NCI-H524 (cell line): ENCODE measurements at places on chromosomes 1 and 21.

DNA sequence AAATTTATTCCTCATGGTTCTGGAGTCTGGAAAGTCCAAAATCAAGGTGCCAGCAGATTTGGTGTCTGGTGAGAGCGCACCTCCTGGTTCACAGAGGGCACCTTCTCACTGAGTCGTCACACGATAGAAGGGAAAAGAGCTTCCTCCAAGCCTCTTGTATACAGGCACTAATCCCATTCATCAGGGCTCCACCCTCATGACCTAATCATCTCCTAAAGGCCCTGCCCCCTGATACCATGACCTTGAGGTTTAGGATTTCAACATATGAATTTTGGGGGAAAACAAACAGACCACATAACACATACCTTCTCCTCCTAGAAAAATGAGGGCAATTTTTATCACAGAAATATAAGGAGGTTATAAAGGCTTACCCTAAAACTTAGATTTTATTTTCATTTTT lies 88.0 kb upstream of the NFIA start:
- no peak for DNase-seq

DNA sequence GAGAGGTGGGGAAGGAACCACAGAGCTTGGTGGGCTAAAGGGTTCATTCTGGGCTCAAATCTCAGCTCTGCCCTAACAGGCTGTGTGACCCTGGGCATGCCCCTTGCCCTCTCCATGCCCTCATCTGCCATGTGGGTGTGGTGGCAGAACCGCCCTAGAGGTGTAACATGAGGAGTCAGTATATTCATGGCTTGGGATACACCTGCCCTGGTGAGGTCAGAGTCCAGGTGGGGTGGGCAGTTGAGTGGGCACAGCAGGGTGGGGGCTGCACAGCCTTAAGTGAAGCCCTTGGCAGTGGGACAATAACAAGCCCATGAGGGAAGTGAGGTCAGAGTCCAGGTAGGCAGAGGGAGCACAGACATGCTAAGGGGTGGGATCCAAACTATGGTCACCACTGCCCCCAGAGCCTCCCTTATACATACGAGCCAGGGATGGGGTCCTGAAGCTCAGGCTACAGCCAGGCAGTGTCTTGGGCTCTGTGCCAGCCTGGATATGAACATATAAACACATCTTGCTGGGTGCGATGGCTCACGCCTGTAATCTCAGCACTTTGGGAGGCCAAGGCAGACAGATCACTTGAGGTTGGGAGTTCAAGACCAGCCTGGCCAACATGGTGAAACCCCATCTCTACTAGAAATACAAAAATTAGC lies 59.0 kb upstream of the EFHD2 start:
- no peak for DNase-seq

GRCh38 chr21:14942801-14943490 lies 121.9 kb downstream of the NRIP1 start:
- DNase-seq: peak; percentile 30

DNA sequence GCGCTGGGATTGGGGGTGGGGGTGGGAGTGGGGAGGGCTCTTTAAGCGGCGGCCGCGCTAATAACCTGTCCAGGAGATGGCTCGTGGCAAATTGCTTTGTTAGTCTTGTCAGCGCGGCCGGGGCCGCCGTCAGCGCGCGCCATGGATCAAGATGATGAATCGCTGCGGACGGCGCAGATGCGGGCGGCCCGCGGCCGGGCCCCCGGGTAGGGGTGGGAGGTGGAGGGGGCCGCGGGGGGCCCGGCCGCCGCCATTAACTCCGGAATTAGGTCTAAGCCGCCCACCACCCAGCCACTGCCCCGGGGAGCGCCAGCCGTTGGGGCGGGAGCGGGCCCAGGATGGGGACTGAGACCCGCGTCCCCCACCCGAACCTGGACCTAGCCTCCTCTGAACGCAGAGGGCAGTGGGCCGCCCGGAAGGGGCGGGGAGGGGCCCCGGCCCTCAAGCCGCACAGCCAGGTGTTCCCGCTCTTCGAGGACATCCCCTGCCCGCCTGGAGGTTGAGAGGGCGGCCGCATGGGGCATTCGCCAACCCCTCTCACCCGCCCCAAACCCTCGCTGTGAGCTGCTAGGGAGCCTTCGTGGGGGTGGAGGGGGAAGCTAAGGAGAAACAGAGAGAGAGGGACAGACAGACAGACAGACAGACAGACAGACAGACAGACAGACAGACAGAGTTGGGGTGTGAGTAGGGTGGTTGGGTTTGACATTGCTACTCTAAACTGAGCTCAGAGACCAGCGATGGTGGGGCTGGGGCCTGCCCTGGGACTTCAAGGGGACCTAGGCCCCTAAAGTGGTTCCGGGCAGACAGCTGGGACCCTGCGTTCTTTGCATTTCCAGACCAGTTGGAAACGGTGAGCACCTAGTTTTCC lies 3.8 kb upstream of the DMBX1 start:
- DNase-seq: no peak

DNA sequence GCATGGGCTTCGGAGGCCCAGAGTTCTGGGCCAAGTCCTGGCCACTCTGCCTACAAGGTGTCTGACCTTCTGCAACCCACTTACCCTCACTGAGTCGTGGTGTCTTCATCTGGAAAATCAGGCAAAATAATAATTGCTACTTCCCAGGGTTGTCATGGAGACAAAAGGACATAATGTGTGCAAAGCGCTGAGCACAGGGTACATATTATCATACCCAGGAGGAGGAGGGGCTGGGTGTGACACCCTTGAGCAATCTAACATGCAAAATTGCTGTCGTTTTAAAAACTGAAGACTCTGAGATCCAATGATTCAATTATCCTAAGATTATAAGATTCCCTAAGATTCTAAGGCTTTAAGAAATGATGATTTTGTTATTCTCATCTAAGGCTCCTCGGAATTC lies 459.5 kb downstream of the PTPRU start:
- DNase-seq: no peak

DNA sequence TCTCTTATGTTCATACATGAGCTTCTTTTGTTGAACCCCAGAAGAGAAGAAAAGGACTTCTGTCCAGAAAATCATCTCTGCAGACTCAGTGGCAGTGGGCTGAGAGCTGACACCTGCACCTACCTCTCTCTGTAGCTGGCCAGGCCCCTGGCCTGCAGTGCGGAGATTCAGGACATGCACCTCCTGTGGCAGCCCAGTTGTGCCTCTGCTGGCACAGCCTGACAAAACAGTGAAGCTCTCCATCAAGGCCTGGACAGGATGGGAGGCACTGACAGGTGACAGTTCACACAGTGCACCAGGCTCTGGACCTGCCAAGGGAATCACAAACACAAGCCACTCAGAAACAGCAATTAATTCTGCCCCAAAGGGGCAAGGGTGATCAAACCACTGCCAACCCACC lies 88.8 kb downstream of the TGFBR3 start:
- no peak for DNase-seq

DNA sequence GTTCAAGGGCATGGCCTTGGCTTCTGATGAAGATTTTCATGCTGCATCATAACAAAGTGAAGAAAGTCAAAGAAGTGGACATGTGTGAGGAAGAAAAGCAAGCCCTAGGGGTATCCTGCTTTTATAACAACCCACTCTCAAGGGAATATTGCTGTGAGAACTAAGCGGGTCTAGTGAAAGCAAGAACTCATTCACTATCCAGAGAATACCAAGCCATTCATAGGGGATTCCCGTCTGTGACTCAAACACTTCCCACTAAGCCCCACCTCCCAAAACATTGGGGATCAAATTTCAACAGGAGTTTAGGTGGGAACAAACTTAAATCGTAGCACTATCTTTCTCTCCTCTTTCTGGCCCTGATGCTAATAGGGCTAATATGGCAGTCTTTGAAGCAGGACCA lies 98.5 kb upstream of the CTTNBP2NL start:
- no peak for DNase-seq

DNA sequence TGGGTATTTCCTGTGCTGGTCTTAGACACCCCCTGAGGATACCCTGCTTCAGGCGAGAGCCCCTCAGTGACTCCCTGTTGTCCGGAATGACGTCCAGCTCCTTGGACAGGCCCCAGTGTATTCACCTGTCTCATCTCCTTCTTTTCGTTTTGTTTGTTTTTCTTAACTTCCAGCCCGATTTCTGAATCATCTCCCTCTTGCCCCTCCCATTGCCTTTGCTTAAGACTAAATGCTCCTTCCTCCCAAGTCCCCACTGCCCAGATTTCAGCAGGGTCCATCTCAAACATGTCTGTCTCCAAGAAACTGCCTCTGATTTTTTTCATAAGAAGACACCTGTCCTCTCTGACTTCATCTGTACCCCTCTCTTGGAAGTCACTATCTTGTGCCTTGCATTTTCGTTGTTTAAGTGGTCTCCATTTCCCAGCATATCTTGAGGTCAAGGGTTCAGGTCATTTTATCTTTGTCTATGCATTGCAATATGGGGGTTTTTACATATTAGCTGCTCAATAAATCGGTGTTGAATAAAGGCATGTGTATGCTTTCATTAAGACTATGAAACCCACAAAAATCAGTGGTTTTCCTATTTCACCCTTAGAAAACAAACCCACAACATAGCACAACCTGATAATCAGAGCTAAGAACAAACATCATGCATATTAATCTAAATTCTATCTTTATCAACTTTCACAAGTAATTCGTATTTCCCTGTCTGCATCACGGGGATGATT lies 58.4 kb upstream of the LGALS8 start:
- DNase-seq: no peak

- DNase-seq: no peak
Observed at GRCh38 chr1:71295350-71295749, 214.5 kb upstream of the ZRANB2 start.

GRCh38 chr1:156401041-156401574 lies 32.1 kb downstream of the RHBG start:
- no peak for DNase-seq

GRCh38 chr1:243738020-243738419 lies 112.0 kb downstream of the AKT3 start:
- DNase-seq: no peak

- DNase-seq: no peak
Observed at GRCh38 chr21:45590246-45590725, 48.0 kb upstream of the SLC19A1 start.

DNA sequence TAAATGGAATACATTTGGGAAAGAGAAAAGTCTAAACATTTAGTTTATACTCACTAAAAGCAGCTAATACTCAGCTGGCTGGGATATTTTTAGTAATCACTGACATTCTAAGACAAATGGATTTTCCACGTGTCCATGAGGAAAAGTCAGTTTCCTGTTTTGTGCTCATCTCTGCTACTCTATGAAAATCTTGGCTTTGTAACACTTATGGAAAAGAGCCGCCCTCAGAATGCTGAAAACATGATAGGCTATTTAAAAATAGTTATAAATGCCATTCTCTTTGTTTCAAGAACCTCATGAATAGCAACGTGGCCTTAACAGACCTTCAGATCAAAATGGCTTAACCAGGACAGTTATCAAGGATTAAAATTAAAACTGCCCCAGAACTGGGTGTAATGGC lies 29.9 kb downstream of the MRAP start:
- no peak for DNase-seq

DNA sequence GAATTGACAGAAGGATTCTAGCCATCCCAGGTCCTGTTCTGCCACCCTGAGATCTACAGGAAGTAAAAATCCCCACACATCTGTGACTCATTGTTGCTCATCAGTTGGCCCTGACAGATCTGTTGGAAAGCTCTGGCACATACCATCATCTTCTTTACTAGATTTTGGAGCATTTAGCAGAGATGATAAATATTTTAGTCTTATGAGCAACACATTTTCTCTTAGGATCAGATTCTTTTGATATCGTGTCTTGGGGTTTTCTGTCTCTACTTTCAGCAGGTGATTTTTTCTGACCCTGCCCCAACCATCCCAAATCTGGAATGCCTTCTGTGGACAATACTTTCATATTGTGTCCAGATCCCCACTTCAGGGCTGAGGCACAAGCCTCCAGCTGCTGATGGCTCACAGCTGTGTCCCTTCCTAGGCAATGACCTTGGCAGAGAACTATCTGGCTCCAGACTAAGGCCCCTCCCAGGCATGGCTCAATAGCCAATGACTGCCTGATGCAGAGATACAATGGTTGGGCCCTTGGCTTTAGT lies 102.8 kb downstream of the GDAP2 start:
- no peak for DNase-seq

- no peak for DNase-seq
Observed at GRCh38 chr1:163706915-163707314, 385.2 kb downstream of the NUF2 start.

DNA sequence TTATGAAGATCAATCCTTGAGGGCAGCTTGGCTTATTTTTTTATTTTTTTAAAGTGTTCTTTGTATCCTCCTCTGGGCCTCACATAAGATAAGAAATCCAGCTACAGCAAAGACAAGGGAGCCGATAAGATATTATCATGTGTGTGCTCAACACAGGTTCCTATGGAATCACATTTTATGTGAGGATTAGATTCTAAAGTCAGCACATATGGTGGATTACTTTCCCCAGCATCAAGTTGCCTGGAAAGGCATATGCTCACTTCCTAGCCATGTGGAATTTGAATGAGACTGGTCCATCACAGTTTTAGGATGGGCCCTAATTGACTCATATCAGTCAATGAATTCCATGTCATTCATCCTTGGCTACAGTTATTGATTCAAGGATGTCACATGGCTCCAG lies 456.9 kb upstream of the LRRC7 start:
- peak; percentile 89 for DNase-seq

DNA sequence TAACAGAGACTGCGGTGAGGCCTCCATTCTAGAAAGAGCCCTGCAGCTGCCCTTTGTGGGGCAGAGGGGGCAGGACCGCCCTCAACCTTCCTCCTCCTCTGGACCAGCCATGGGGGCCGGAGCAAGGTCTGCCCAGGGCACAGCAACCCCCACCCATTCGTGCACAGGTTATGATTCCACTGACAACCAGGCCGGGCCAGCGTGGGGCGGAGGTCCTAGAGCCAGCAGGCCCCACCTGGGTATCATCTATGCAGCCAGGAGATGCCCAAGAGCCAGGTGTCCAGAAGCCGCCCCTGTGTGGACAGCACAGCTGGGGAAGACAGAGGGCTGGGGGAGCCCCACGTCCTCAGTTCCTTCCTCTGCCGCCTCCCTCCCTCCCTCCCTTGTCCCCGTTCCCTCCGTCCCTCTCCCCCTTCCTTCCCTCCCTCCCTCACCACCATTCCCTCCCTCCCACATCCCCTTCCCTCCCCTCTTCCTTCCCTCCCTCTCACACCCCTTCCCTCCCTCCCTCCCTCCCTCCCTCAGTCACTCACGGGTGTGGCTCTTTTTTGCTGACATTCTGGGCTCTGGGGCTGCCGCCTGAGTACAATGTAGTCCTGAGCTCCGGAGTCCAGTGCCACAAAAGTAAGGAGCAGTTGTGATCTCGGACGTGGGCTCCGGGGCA lies 12.3 kb downstream of the RNF223 start:
- DNase-seq: no peak

GRCh38 chr21:32411350-32412161 lies 950 bp upstream of the EVA1C start:
- DNase-seq: peak; percentile 11

- no peak for DNase-seq
Observed at GRCh38 chr1:25527226-25527846, 16.1 kb upstream of the LDLRAP1 start.

DNA sequence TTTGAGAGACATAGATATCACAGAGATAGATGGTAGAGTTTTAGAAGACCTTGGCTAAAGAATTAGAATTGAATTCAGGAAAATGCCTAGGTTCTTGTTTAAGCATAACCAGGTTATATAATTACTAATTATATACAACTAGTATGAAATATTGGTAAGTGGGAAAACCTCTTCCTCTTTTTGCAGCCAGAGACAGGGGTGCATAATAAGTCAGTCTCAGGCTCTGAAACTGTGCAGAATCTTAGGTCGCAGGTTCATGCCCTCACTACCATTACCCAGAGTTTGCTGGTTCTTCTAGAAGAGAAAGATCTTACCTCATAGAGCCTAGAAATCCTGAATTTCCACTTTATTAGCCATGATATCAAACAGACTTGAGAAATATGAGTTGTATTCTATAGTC lies 183.3 kb downstream of the NEK7 start:
- DNase-seq: no peak
